Globus pallidus (tissue), 1 donor: ENCODE measurements at places on chromosomes 5 and 9.
A peak's percentile ranks its signal among the peaks of the same experiment; 100 is the strongest.

- DNase-seq, result peak; percentile 76
These were observed 71.1 kb upstream of the LRRTM2 start for GRCh38 chr5:138946241-138946623.

DNA sequence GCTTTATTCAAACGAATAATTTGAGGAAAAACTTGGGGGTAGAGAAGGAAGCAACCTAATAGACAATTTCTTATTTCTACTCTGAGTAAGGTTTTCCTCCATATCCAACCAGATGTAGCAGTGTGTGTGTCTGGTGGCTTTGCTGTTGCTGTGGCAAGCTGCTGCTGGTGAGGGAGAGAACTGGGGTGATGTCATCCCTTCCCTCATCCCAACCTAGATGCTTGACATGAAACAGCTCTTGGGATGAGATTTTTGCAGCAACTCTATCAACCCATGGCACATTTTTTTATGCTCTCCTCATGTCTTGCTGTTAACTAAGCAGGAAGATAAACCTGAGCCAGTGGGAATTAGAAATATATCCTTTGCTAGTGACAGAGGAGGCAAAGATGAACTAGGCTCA, 135.8 kb downstream of the PCSK1 start:
- DNase-seq, result peak; percentile 26

- DNase-seq, result no peak
These were observed 47.6 kb downstream of the BAAT start for GRCh38 chr9:101337237-101337636.

DNA sequence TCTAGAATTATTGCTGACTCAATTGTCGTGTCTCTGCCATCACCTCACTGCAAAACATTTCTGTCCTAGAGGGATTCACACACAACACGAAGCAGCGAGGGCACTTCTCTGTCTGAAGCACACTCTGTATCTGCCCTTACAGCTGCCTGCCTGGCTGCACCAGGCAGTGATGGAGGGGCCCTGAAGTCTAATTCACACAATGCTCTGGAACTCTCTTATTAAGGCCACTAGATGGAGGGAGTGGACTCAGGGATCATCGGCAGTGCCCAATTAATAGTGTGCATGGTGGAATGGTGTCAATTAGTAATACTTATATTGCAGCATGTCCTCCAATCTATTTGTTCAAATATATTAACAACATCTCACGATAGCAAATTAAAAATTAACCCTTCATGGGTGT, 157.5 kb upstream of the MAP1B start:
- no peak for DNase-seq

GRCh38 chr5:39521098-39521860, 96.5 kb upstream of the DAB2 start:
- no peak for DNase-seq

- no peak for DNase-seq
These were observed 98.1 kb downstream of the DOCK8 start for GRCh38 chr9:312596-313320.

DNA sequence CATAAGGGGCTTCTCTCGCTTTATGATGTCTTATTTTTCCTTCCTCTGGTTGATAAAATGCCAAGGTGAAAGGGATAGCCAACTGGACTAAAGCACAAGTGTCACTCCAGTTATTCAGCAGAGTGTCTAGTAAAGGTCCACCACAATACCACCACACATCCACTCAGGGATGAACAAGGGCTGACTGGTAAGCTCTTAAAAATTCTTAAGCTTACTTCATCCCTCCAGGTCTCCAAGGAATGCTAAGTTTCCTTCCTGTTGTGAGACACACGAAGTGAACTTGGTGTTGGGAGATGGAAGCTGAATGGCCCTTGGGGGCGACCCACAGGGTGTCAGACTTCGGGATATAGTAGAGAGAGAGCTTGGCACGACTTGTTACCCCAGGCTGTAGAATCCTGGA, 3.2 kb upstream of the HMGCS1 start:
- no peak for DNase-seq

GRCh38 chr9:36426348-36426747, 26.3 kb upstream of the RNF38 start:
- no peak for DNase-seq

GRCh38 chr5:127513408-127513970, 4.0 kb upstream of the PRRC1 start:
- DNase-seq, result no peak
